ENCODE measurements at places on chromosomes 2 and 18. TPM values are rescaled to one million over a fixed set of nuclear protein-coding genes. Genes with fewer than 3 reads are reported as not detected.

The SERPINB3 gene
- not detected for total RNA-seq

The TNFRSF11A gene
- total RNA-seq, result 1.7 TPM

The GCC2 gene
- 37.4 TPM for total RNA-seq

The CSRNP3 gene
- total RNA-seq, result 6.5 TPM

The SPHKAP gene
- not detected for total RNA-seq

The INPP1 gene
- total RNA-seq, result 9.1 TPM

The EDAR gene
- total RNA-seq, result not detected

The UPP2 gene
- not detected for total RNA-seq

The HTR2B gene
- not detected for total RNA-seq

The ITGA6 gene
- 55.7 TPM for total RNA-seq

Measured in melanocyte of skin (primary cell).